ENCODE measurements at places on chromosomes 1 and 21.
A peak's percentile ranks its signal among the peaks of the same experiment; 100 is the strongest.

DNA sequence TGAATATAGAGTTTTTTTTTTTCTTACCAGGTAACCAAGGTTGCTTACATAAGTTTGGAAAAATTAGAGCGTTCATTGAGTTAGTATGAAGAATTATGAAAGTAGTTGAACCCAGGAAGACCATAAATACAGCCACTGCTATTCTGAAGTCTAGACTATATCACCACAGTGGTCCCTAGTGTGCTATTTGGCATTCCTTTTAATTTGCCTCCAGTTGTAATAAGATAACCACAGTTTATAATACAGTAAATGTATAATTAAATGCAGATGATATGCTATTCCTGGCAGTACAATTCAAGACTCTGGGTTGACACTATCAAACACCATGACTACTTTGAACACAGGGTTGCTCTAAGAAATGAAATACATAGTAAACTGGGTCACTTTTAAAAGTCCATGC lies 270.5 kb downstream of the BRINP2 start:
- DNase-seq = no peak

- no peak for DNase-seq
Observed at GRCh38 chr1:37948841-37949240, 2.0 kb upstream of the INPP5B start.

GRCh38 chr1:6724517-6725141 lies 23.0 kb upstream of the DNAJC11 start:
- no peak for DNase-seq

- DNase-seq = no peak
Observed at GRCh38 chr1:21590934-21591333, 78.2 kb downstream of the RAP1GAP start.

DNA sequence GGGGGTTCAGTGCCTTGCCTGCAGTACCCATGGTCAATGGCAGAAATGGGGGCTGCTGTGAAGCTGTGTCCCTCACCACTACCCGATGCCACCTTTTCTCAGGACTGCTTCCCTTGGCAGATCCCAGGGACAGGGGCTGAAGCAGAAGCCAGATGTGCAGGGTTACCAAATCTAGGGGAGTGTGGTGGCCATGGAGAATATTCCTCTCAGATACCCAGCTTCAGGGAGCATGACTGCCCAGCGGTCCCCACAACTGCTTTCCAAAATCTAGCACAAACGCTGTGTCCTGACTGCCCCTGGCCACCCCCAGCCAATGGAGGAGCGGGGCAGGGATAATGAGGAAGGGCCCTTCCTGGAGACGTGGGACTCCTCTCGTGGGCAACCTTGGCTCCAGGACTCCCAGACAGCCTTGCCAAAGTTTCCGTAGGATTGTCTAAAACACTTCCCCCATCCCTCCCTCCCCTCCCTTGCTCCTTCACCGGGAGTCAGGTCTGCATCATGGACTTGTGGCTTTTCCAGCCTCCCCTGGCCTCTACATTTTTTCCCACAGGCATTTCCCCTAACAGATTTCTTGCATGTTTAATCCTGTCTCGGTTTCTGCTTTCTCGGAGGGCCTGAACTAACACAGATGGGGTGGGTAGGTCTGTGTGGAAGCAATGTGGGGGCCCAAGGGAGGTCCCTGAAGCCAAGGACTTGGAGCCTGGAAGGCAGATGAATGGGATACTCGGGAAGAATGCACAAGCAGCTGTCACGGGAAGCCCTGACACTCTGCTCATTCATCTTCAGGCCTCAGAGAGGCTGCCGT lies 80.5 kb downstream of the OMA1 start:
- no peak for DNase-seq

- DNase-seq = no peak
Observed at GRCh38 chr1:167815650-167816049, 93.9 kb downstream of the MPZL1 start.

DNA sequence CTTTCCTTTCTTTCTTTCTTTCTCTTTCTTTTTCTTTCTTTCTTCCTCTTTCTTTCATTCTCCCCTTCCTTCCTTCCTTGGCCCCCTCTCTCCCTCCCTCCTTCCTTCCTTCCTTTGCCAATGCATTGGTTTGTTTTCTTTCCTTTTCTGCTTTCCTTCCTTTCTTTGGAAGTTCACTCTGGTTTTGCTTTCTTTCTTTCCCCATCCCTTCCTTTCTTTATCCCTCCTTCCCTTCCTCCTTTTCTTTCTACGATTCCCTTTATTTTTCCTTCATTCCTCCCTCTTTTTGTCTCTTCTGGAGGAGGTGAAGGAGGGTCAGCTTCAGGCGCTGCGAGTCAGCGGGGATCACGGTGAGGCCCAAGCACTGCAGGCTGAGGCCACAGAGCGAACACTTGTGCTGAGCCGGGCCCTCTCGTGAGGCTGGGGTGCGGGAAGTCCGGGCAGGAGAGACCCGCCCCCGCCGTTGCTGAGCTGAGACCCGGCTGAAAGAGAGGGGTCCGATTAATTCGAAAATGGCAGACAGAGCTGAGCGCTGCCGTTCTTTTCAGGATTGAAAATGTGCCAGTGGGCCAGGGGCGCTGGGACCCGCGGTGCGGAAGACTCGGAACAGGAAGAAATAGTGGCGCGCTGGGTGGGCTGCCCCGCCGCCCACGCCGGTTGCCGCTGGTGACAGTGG lies 1.5 kb downstream of the SIM2 start:
- DNase-seq = no peak

DNA sequence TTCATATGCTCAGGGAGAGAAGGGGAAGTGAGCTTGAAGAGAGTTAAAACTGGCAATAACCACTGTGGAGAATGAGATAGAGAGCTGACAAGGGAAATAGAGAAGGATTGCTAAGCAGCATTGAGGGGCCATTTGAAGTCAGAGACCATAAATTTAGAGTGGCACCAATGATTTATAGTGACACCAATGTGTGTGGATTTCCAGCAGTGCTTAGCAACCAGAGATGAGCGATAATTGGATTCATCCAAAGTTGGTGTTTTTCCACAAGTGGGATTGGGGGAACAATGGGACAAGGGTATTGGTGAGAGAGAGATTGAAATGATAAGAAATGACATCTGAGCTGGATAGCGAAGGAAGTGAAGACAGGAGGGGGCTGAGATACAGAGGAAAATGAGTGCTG lies 114.1 kb downstream of the C1orf94 start:
- no peak for DNase-seq

GRCh38 chr1:184010788-184011187 lies 26.7 kb downstream of the COLGALT2 start:
- no peak for DNase-seq

- no peak for DNase-seq
Observed at GRCh38 chr1:223859058-223859457, 13.3 kb upstream of the TP53BP2 start.

GRCh38 chr21:44899768-44900558 lies 20.7 kb downstream of the ITGB2 start:
- no peak for DNase-seq

DNA sequence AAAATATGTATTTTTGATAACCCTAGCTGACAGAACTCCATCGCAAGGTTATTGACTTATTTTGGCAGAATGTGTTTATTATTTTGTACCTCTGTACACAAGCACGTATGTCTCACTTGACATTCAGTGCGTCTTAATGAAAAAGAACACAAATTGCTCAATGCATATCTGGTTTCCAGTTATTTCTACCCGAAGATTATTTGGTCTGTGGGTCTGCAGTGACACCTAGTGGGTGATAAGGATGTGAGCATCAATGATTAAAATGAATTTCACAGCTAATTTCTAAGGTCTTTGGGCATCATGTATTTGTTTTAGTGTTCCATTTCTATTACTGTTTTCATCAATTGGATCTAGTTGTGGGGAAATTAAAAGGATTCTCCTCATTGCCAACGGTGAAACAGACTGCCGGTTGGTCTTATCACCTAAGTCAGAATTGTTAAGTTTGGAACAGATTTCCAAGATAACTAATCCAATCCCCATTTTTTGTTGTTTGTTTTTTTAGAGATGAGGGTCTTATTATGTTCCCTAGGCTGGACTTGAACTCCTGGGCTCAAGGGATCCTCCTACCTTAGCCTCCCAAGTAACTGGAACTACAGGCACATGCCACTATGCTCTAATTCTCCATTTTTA lies 13.9 kb downstream of the DDX20 start:
- DNase-seq = peak; percentile 70

DNA sequence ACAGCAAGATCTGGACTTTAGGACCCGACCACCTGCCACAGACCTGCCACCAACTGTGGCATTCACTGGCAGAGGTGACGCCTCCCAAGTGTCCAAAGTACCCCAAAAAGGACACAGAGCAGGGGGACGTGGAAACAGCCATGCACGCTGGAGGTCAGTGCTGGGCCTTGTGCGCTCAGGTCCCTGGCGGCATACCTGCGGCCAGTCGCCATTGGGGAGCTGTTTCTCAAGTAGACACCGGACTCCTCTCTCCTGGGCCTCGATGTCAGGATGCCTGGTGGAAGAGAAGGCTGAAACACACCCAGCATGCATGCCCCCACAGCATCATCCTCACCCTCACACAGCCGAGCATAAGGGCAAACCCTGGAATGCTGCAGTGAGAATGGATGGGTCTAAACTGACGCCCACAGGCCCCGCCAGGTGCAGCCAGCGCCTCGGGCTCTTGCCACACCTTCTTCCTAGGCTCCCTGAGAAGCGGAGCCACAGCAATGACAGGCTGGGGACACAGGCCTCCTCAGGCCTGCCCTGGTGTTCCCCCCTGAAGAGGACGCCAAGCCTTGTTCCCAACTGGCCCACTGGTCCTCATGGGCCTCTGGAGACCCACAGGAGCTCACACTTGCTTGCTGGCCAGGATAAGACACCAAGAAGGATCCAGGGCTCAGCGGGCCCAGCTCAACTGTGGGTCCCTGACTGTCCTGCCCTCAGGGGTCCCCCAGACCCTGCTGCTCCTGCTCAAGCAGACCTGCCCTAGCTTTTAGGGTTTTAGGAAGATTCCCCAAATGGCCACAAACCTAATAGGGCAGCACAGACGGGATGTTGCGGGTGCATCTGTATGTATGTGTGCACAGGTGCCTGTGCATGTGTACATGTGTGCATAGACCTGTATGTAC lies 7.7 kb upstream of the SPATC1L start:
- no peak for DNase-seq

- DNase-seq = peak; percentile 69
Observed at GRCh38 chr1:43358121-43358745, 548 bp upstream of the CDC20 start.

DNA sequence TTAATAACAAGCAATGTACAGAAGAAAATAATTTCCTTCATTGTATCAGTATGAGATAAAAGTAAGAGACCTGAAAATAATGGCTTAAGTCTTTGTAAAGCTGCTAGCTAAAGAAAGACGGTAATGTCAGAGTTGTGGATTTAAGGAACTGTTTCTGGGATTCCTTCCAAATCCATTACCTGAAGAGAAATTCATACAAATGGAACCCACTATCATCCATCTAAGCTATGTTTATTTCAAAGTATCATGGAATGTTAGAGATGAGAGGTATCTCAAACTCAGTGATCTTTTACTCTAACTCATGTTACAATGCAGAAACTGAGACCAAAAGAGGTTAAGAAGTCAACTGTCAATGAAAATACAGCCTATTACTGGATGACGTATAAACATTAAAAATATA lies 197.7 kb downstream of the DENND1B start:
- DNase-seq = no peak

DNA sequence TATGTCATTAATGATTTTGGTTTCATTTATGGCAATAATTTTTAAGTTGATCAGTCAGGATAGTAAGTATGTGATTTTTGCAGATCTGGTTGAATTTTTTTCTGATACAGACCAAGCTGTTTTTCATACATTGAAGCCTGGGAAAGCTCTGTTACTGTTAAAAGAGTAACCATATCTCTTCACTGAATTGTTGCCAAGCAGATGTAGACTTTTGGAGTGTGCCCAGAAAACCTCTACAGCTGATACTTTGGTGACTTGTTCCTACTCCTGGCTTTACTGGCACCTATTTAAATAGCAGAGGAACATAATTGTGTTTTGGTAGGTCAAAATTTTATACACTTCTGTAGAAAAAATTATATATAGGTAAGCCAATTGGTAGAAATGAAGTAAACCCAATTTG lies 49.4 kb downstream of the NFIA start:
- no peak for DNase-seq

DNA sequence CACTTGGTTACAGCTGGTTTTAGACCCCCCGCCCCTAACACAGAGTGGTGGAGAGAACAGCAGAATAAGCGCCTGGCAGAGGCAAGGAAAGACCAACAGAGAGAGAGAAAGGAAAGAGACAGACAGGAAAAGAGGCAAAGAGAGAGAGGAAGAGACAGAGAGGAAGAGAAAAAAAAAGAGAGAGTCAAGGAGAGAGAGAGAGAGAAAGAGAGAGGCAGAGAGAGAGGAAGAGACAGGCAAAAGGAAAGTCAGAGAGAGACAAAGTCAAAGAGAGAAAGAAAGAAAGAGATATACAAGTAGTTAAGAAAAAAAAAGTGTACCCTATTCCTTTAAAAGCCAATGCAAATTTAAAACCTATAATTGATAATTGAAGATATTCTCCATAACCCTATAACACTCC lies 13.0 kb upstream of the NEK2 start:
- DNase-seq = no peak

- no peak for DNase-seq
Observed at GRCh38 chr1:5651964-5652821, 340.0 kb downstream of the NPHP4 start.

DNA sequence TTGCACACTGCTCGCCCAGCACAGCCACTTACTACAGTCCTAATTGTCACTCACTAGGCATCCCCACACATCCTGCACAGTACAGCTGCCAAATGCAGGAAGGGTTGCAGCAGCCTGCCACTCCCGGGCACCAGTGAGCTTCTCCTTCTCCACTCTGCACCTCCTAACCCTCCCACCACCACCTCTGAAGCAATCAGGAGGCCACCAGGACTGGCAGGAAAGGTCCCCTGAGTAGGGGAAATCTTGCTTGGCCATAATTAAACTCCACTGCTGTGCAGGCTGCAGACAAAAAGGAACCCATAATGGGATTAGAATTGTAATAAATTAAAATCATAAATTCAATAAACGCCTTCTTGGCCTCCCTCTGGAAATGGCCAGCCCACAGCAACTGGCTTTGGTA lies 31.8 kb downstream of the FBXO2 start:
- DNase-seq = no peak

DNA sequence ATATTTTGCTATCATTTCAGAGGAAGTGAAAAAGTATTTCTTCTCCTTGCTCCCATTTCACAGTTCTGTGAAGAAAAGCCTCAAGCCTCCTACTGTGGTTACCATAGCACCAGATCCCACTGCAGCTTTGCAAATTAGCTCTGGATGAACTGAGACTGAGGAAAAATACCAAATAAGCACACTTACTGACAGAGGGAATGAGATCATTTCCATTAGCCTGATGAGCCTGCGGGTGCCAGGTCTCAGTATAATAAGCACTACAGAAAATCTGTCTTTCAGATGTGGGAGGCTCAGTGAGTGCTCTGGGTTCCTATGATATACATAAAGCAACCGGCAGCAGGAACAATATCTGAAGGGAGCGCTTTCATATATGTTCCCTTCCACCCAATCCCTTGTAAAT lies 21.4 kb downstream of the XKR8 start:
- no peak for DNase-seq

- no peak for DNase-seq
Observed at GRCh38 chr1:188240772-188241406, 1412.1 kb downstream of the PLA2G4A start.

- no peak for DNase-seq
Observed at GRCh38 chr1:215543191-215543606, 23.9 kb upstream of the KCTD3 start.

GRCh38 chr1:100277866-100278265 lies 11.8 kb downstream of the RTCA start:
- peak; percentile 35 for DNase-seq
